ENCODE measurements at places on chromosomes 11 and 22. TPM values are rescaled to one million over a fixed set of nuclear protein-coding genes. Genes with fewer than 3 reads are reported as not detected.

Gene MMP3
- not detected for total RNA-seq

Gene B3GAT1
- 0.23 TPM for total RNA-seq

Gene C22orf31
- not detected for total RNA-seq

GRCh38 chr11:80627364-80627763 lies 1186.5 kb upstream of the TENM4 start:
- DNase-seq: no peak

DNA sequence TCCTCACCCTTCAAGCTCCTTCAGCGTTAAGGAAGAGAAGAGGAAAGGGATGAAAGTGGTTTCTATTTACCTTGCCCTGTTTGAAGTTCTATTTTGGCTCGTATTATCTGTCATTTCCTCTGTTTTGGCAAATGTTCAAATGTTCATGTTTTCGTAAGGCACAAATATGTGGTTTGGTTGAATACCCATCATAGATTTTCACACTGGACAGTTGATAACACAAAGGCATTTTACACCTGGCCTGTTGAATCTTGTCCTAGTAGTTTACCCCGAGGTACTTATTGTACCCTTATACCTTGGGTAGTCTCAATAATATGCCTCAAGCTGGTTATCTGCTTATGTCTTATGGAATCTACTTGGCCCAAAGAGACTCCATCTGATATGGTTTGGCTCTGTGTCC lies 706.9 kb downstream of the METTL15 start:
- no peak for DNase-seq

GRCh38 chr22:45212306-45212709 lies 28.4 kb downstream of the KIAA0930 start:
- no peak for DNase-seq

DNA sequence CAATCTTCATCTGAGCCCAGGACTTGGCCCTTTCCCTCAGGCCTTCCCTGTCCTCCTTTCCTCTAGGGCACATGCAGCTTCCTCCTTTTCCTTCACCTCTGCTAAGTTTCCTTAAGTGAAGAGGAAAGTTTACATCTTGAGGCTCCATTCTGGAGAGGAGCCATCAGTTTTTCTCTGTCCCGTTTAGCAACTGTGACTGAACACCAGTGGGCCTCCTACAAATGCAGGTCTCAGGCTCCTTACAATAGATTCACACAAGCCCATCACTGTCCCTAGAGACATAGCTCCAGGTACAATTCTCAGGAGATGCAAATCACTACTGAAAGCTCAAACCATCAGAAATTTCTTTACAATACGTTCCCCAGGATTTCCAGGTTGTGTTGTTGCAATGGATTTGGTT lies 23.3 kb upstream of the LYVE1 start:
- no peak for DNase-seq

- no peak for DNase-seq
Observed at GRCh38 chr11:75522286-75523044, 3.3 kb downstream of the GDPD5 start.

- DNase-seq: no peak
Observed at GRCh38 chr11:59842316-59842715, 3.0 kb downstream of the CBLIF start.

DNA sequence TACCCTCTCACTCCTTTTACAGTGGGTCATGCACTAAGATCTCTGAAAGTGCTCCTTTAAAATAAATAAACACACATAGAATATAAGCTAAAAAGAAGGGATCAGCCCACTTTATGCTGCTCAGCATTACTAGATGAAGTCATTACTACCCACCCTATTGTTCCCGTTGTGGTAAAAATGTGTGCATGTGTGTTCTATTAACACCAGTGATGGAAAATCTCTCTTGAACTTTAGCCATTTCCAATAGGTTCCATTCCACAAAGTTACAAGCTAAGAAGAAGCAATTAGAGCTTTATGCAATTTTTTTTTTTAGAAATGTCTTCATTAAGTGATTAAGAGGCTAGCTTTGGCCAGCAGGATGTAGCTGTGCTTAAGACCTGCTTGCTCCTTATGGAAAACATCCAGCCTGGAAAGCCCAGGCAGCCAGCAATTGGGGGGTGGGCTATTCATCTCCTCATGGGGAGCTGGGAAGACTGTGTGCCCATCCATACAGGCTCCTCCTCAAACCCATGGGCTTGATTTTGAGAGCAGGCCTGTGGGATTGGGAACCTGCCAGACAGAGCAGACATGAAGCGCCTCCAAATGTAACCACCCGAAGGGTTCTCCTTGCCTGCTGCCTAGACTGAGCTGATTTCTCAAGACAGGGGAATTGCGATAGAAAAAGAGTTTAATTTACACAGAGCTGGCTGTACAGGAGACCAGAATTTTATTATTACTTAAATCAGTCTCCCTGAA lies 92.9 kb upstream of the PARVA start:
- DNase-seq: no peak

DNA sequence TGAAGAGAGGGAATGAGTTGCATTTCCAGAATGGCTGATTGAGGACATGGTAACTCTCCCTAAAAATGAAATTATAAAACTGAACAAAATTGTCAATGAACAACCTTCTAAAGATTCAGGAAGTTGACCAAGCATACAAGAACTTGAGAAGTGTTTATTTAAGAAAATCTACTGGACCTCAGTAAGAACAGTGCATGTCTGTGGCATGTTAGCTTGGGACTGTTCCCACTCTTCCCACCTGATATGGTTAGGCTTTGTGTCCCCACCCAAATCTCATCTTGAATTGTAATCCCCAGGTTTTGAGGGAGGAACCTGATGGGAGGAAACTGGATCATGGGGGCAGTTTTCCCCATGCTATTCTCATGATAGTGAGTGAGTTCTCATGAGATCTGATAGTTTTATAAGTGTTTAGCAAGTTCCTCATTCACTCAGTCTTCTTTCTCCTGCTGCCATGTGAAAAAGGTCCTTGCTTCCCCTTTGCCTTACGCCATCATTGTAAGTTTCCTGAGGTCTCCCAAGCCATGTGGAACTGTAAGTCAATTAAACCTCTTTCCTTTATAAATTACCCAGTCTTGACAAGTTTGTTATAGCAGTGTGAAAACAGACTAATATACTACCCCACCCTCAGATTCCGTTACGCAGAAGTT lies 15.4 kb downstream of the MS4A13 start:
- no peak for DNase-seq

DNA sequence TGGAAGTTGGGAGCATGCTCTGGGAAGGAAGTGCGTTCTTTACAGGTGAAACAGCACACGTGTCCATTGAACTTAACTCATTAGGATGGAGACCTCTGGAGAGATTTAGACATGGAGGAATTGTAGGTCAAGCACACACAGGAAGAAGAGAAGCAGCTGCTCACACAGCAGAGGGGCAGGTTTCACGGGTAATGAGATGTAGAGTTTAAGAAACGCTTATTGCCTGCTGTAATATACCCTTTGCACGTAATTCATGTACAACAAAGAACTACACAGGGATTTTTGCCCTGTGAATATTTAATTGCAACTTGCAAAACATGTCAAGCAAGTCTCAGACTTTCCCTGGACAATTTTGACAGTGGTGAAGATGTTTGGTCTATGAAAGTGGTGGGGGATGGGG lies 508.0 kb downstream of the OPCML start:
- no peak for DNase-seq
